Urinary bladder (tissue), 4 donors: ENCODE measurements at places on chromosomes 5 and 9. TPM values are rescaled to one million over a fixed set of nuclear protein-coding genes. Genes with fewer than 3 reads are reported as not detected.

The STOML2 gene
- total RNA-seq: 52.3 TPM

The SEMA4D gene
- 14.0 TPM for total RNA-seq

The CTSV gene
- total RNA-seq: 0.42 TPM

The GABRA1 gene
- total RNA-seq: 0.21 TPM

The GABRG2 gene
- total RNA-seq: 0.63 TPM

The MAMDC4 gene
- 3.0 TPM for total RNA-seq

The TAF11L5 gene
- not detected for total RNA-seq

The FOXD4L6 gene
- not detected for total RNA-seq
